ENCODE measurements at places on chromosomes 12 and 14.

- DNase-seq = no peak
These were observed 943.2 kb downstream of the TMTC2 start for GRCh38 chr12:83629931-83630330.

DNA sequence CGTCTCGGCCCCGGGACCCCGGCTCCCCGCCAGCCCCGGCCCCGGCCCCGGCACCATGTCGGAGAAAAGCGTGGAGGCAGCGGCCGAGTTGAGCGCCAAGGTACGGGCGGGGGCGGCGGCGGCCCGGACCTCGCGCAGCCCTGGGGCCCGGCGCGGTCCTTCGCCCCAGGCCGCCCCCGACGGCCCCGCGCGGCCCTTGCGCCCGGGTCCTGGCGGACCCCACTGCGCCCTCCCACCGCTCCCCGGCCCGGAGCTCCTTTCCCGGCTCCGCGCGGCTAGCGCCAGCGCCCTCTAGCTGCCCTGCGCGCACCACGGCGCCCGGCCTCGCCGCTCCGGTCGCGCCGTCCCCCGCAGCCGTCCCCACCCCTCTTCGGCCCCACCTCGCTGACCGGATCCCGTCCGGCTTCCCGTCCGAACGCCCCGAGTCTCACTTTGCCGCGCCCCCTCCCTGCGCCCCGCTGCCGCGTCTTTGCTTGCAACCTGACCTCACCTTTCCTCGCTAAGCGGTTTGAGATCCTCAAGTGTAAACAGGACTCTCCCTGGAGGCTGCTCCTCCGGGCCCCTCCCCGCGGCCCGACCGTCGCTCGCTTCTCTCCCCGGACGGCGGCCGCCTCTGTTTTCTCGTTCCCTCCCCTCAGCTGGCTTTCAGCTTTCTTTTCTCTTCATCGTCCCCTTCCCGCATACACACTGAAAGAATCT lies 637 bp downstream of the PTMS start:
- DNase-seq = no peak

DNA sequence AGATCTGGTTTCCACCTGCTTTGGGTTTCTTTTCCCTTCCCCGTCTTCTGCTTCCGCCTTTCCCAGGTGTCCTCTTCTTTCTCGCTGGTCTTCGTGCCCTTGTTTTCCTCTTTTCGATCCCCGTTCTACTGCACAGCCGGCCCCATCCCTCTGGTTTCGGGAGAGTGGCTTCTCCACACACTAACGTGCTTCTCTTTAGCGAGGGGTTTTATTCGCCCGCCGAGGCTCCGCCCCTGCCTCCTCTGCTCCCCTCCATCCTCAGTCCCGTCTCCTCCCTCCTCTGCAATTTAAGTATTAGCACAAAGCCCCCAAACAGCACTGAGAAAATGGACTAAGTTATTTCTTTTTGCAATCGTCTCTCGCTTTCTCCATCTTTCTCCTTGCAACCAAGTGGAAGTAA lies at the start of gene SLC7A8:
SLC7A8 (minus strand) TSS at position 182 of the 400 bp plus-strand sequence. CDS start 746 bp downstream, outside the sequence.
- DNase-seq = no peak

- DNase-seq = no peak
These were observed 118.8 kb upstream of the SINHCAF start for GRCh38 chr12:31444736-31445135.

- DNase-seq = no peak
These were observed 361.2 kb downstream of the CCER1 start for GRCh38 chr12:90593596-90594295.

GRCh38 chr12:94427501-94428381 lies 31.9 kb downstream of the CEP83 start:
- DNase-seq = no peak

GRCh38 chr12:104910196-104910840 lies 47.8 kb downstream of the SLC41A2 start:
- DNase-seq = no peak

GRCh38 chr14:103058164-103059055 lies 1.1 kb upstream of the CDC42BPB start:
- no peak for DNase-seq

GRCh38 chr12:104959335-104959841 lies 1.3 kb upstream of the SLC41A2 start:
- DNase-seq = no peak

DNA sequence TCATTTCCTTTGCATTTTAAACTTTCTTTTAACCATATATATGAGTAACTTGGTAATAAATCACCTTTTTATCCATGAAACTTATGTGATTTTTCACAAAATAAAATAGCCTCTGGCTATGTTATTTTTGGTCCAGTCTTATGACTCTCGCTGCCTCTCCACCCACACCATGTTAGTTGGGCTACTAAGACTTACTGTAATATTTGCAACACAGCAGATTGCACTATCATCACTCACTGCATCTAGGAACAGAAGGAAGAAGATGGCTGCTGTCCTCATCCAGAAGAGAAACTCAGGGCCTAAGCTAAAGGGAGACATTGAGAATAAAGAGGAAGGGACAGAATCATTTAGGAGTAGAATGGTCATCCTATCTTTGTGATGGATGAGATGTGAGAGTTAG lies 12.6 kb upstream of the B4GALNT3 start:
- no peak for DNase-seq

Data from stimulated activated CD4-positive, alpha-beta T cell treated with anti-CD3 and anti-CD28 coated beads, Interleukin-1b, Interleukin-23, amount 100 ng/mL, for 1 hour (primary cell).